Pulmonary artery endothelial cell (primary cell): ENCODE measurements at places on chromosomes 13 and 19.

GRCh38 chr13:48281556-48281955 is 22.0 kb upstream of the RB1 start:
- no peak for DNase-seq

DNA sequence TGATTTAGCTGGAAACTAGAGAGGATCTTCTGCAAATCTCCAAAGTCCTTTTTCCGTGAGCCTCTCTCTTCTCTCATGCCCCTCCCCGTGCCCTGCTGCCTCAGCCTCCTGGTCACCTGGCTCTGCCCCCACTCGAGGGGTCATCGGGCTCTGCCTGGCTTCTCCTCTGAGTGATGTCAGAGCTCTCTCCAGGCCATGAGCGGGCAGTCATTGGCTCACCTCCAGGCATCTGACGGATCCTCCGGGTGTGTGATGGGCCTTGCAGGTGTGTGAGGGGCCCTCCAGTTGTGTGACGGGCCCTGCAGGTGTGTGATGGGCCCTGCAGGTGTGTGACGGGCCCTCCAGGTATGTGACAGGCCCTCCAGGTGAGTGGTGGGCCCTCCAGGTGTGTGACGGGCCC is 10.3 kb upstream of the GAS6 start:
- DNase-seq: no peak

- no peak for DNase-seq
These were observed 2.2 kb downstream of the CLIP3 start for GRCh38 chr19:36030264-36031148.

- no peak for DNase-seq
These were observed 6.7 kb upstream of the UBL3 start for GRCh38 chr13:29857085-29857484.
